Hepatocyte (in vitro differentiated cells): ENCODE measurements at places on chromosomes 11 and 22. TPM values are rescaled to one million over a fixed set of nuclear protein-coding genes. Genes with fewer than 3 reads are reported as not detected.
A peak's percentile ranks its signal among the peaks of the same experiment; 100 is the strongest.

DNA sequence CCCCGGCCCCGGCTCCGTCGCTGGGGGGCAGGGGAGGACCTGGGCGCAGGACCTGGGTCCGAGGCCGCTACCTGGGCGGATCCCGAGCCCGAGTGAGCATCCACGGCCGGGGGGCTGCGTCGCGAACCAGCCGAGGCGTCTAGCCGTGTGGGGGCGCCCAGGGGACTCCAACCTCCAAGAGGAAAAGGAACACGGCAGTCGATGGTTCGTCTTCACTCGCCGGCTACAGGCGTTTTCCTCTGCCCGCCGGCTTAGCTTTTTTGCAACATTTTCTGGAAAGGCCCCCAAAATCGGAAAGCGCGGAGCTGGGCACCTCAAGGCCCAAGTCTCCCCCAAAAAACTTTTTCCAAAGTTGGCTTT lies 666 bp downstream of the PDGFB start:
- DNase-seq, result no peak

DNA sequence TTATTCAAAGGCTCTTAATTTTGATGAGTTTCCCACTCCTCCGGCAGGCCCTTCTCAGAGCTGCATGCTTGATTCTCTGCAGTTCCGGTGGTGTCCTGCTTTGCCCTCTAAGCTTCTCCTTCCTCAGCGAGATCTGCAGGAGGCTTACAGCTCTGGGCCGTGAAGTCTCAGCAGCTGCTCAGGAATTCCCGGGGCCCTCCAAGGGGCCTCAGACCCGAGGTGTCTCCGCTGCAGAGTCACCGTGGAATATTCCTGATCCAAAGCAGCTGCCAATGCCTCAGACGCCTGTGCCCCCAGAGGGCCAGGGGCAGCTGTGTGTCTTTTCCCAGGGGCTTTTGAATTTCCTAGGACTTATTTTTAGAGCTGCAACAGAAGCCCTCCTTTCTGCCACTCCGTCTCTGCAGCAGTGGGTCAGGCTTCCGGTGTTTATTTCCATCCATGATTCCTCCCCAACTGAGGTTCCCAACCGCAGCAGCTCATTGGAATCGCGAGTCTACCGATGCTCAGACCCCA lies 37.2 kb downstream of the RPS6KA4 start:
- peak; percentile 55 for DNase-seq

DNA sequence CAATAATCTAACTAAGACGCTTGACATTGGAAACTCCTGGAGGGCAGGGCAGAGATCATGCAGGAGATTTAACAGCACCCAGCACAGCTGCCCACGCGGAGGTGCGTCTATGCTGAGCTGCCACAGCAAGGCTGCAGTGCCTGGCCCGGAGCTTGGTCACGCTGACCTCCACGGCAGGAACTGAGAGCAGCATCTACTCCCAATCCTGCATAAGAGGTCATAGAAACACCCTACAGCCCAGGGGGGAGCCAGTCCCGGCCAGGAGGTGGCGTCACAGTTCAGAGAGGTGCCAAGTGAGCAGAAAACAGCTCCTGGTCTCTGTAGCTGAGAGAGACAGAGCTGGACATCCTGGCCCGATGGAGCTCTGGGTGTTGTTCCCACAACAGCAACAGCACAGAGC lies 121.1 kb upstream of the TMEM45B start:
- no peak for DNase-seq

DNA sequence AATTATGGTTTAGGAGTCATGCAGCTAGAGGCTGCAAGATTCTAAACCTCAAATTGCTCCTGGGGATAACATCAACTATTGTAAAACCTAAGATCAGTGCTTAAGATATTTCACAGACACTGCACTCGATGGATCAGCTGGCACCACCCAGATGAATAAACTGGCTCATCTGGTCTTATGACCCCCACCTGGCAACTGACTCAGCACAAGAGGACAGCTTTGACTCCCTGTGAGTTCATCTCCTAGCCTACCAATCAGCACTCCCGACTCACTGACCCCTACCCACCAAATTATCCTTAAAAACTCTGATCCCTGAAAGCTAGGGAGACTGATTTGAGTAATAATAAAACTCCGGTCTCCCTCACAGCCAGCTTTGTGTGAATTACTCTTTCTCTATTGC lies 782 bp upstream of the TTC12 start:
- DNase-seq, result no peak

DNA sequence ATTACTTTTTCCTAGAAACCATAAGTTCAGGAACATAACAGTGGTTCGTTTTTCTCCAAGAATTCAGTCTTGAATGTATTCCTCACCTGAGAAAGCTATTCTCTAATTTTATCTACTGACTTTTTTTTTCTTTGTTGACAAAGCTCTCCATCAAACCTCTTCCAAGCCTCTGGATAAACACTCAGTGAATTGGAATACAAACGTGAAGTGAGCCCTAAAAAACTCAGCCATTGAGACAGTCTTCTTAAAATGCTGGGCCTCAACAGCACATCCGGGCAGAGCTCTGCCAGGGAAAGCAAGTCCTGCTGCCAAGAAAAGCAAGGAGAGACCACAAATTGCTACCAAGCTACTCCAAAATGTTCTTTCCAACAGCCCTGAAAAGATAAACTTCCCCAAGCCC lies 7.7 kb upstream of the SLC1A2 start:
- DNase-seq, result no peak

GRCh38 chr11:73359930-73360742 lies 16.1 kb upstream of the RELT start:
- peak; percentile 43 for DNase-seq

- no peak for DNase-seq
Measured at GRCh38 chr22:20490183-20490940, 5.2 kb downstream of the KLHL22 start.

GRCh38 chr11:93849751-93850593 lies 446 bp downstream of the VSTM5 start:
- DNase-seq, result peak; percentile 38

DNA sequence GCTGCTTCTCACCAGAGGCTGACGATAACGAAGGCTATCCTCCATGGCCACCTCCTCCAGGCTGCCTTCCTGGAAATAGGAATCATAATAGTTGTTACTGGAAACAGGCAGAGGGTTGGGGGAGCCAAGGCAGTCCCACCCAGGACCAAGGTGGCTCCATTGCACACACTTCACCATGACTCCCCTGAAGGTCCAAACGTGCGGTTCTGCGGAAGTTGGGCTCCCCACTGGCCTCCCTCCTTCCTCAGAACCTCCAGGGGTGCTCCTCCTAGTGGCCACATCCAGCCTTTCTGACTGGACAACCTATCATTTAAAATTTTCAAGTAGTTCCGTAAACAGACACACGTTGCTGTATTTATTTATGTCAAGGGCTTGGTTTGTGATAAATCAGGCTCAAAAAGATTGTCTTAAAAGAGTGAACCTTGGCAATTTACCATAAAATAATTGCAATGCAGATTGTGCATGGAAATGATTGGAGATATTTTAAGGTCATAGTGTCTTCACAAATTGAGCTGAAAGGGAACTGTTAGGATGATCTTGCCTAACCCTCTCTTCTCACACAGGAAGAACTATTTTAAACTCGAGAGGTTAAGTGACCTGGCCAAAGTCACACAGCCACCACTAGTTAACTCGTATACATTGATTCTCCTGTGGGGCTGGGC lies 1.4 kb upstream of the TCN2 start:
- peak; percentile 65 for DNase-seq

DNA sequence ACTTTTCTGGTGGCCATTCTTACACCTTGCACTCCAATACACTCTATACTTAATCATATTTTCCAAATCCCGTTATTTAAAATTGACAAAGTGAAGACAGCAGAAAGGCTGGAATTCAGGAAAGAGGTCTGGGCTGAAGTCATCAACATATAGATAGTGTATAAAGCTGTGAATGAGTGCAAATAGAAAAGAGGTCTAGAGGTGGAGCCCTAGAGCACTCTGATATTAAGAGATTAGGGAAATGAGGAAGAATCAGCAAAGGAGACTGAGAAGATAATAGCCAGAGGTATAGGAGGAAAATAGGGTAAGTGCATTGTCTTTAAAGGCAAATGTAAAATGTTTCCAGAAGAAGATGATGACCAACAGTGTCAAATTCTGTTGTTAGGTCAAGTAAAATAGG lies 7.9 kb downstream of the CTR9 start:
- no peak for DNase-seq

DNA sequence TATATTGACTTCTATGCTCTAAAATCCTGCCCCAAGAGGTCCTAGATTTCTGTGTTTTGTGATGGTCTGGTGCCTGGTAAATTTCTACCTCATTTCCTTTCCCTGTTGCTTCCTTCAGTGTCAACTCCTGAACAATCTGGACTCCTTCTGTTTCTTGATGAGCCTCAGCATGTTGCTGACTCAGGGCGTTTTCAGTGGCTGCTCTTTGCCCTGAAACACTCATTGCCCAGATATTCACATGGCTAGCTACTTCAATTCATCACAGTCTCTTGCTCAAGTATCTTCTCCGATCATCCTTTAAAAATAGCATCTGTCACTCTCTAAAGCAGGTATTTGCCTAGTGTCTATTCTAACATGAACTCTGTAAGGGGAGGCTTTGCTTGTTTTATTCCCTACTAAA lies 526.3 kb upstream of the RAG2 start:
- peak; percentile 21 for DNase-seq

GRCh38 chr11:47659276-47659675 lies 16.9 kb upstream of the MTCH2 start:
- no peak for DNase-seq

GRCh38 chr11:20075627-20076026 lies 84.6 kb downstream of the DBX1 start:
- DNase-seq, result no peak

RAG1 gene
- total RNA-seq, result 1.2 and 1.5 TPM in 2 replicates

ENDOD1 gene
- total RNA-seq, result 26.6 and 27.6 TPM in 2 replicates

CRYBA4 gene
- not detected in 2 replicates for total RNA-seq

NAALADL1 gene
- total RNA-seq, result 0.13 and 0.76 TPM in 2 replicates

KCNJ11 gene
- total RNA-seq, result 2.5 and 10.5 TPM in 2 replicates

TMPRSS5 gene
- total RNA-seq, result 0.20 TPM in 1 of 2 replicates, not detected in the other

ALX4 gene
- total RNA-seq, result 2.9 and 3.8 TPM in 2 replicates

ANGPTL5 gene
- not detected in 2 replicates for total RNA-seq

SEC14L6 gene
- total RNA-seq, result 0.07 and 0.36 TPM in 2 replicates
